Aorta (tissue), 5 donors: ENCODE measurements at places on chromosomes 3 and 15. TPM values are rescaled to one million over a fixed set of nuclear protein-coding genes. Genes with fewer than 3 reads are reported as not detected.

- peaks cover 6% of the 10 kb centered on the region for H3K4me1 ChIP-seq
- H3K27me3 ChIP-seq = no peaks in the 10 kb centered on the region
- H3K27ac ChIP-seq = peak within 1 kb of the TSS; percentile 73
- no peak within 1 kb of the TSS for H3K4me3 ChIP-seq
- H3K36me3 ChIP-seq = peaks cover under 1% of the 10 kb centered on the region
Observed at GRCh38 chr3:52830535-52831258, at the start of gene ITIH4. TSS of gene ITIH4 (minus strand) at chr3:52830672. CDS start at chr3:52830642, 30 bp downstream.

- no peak overlapping the region for H3K4me3 ChIP-seq
- H3K36me3 ChIP-seq = no peaks in the 10 kb centered on the region
- no peak for DNase-seq
- peak overlapping the region; percentile 76 for H3K27ac ChIP-seq
- H3K27me3 ChIP-seq = no peaks in the 10 kb centered on the region
Observed at GRCh38 chr15:92033314-92033713, 179.8 kb downstream of the SLCO3A1 start.

The NRROS gene
- 17.3 TPM for total RNA-seq

DNA sequence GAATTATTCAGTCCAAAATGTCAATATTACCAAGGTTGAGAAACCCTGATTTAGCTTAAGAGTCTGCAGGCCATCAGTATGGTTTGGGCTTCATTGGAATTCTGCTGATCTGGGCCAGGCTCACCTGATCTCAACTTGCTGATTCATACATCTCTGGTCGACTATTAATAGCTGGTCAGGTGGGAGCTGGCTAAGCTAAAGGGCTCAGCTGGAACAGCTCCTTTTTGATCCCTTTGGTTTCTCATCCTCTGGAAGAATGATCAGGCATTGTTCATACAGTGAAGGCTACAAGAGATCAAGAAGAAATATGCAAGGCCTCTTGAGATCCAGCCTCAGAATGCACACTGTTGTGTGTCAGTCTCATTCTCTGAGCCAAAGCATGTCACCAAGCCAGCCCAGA is 123.3 kb upstream of the MME start:
- H3K4me1 ChIP-seq = no peaks in the 10 kb centered on the region
- no peak for DNase-seq
- no peak overlapping the region for H3K27ac ChIP-seq
- H3K36me3 ChIP-seq = no peaks in the 10 kb centered on the region

DNA sequence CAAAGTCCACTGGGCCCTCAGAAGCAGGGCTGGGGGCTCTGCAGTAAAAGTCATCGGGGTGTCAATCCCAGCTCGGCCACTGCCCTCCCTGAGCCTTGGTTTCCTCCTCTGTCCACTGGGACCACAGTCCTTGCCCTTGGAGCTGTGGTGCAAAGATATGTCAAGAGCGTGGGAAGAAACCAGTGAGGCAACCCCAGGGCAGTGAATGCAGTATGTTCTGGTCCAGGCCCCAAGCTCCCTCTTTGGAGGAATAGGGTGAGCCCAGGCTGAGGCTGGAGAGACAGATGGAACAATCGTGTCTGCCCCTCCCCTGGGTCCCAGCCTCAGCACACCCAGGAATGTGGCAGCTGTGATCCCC is 779 bp downstream of the GRIP2 start:
- no peak overlapping the region for H3K27ac ChIP-seq
- DNase-seq = peak; percentile 20
- no peaks in the 10 kb centered on the region for H3K36me3 ChIP-seq

The PLA2G4E gene
- not detected for total RNA-seq

The SKIC8 gene
- total RNA-seq = 41.4 TPM

- H3K36me3 ChIP-seq = no peaks in the 10 kb centered on the region
- H3K27ac ChIP-seq = no peak overlapping the region
- no peaks in the 10 kb centered on the region for H3K27me3 ChIP-seq
Observed at GRCh38 chr3:2236203-2236602, 137.5 kb downstream of the CNTN4 start.

DNA sequence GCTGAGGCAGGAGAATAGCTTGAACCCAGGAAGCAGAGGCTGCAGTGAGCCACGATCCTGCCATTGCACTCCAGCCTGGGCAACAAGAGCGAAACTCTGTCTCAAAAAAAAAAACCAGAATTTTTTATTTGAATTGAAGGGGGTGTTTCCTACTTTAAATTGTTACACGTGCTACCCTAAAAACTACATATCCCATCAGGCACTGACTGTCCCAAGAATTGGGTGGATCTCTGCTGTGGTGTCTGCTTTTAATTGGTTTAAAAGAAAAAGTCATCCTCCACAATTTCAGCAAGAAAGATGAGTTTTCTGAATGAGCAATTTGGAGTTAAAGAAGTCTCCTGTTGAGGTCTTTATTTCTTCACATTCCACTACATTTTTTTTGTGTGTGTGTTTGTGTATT is 2.1 kb downstream of the PDIA3 start:
- no peak overlapping the region for H3K4me3 ChIP-seq
- no peak overlapping the region for H3K27ac ChIP-seq
- H3K36me3 ChIP-seq = no peaks in the 10 kb centered on the region
- no peaks in the 10 kb centered on the region for H3K27me3 ChIP-seq
- no peak for DNase-seq

- peak overlapping the region; percentile 30 for H3K27ac ChIP-seq
- peaks cover 4% of the 10 kb centered on the region for H3K4me1 ChIP-seq
- no peak for DNase-seq
- no peaks in the 10 kb centered on the region for H3K27me3 ChIP-seq
Observed at GRCh38 chr15:79218588-79219200, 63.8 kb upstream of the ANKRD34C start.

DNA sequence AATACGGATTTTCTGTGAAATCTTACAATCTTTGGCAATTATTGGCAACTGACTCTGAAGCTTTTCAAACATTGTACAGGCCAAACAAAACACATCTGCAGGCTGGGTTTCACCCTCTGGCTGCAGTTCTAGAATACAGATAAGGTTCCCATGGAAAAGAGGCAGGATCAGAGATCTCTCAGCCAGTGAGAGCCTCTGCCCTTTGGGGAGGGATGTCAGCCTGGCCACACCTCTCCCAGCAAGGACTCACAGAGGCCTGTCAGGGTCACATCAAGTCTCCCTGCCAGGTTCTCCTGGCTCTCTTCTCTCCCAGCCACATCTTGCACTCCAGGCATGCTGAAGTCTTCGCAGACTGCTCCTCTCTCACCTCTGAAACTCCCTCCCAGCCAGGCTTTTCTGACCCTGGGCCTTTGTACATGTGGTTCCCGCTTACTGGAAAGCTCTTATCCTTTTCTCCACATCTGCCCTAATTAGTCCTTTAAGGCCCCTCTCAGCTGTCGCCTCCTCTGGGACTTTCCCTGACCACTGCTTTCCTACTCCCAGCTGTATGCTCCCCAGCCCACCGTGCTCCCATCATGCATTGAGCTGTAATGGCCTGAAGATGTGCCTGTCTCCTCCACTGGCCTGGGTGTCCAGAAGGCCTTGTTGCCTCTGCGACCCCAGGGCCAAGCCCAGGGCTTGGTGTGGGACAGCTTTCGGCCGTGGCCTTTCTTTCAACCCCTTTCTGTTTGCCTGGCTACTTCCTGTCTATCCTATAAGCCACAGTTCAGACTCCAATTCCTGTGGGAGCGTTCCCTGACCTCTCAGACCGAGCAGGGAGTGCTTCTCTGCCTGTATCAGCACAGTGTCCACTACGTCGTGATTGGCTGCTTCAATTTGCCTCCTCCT is 4.3 kb downstream of the RBP1 start:
- no peaks in the 10 kb centered on the region for H3K36me3 ChIP-seq
- H3K27me3 ChIP-seq = no peaks in the 10 kb centered on the region
- no peak overlapping the region for H3K4me3 ChIP-seq
- peak overlapping the region; percentile 65 for H3K27ac ChIP-seq
- DNase-seq = peak; percentile 89
- H3K4me1 ChIP-seq = no peaks in the 10 kb centered on the region

The SLC22A13 gene
- 1.1 TPM for total RNA-seq

DNA sequence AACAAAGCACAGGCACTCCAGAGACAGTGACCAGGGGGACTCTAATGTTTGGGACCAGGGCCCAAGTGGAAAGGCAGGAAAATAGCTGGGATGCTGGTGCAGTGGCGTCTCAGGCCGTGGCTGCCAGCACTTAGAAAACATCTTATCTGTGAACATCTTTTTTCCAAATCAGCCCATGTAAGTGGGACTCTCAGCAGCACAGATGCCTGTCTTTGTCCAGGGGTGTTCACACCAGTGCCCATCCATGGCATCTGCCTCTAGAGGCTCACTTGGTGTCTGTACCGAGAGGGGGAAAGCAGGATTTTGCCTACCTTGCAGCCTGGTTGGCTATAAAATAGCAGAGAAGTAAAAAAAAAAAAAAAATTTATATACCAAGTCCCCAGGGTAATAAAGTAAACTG is 26.7 kb downstream of the SLC12A8 start:
- no peaks in the 10 kb centered on the region for H3K36me3 ChIP-seq
- H3K27me3 ChIP-seq = no peaks in the 10 kb centered on the region
- no peak for DNase-seq
- no peak overlapping the region for H3K27ac ChIP-seq
- H3K4me3 ChIP-seq = no peak overlapping the region
- H3K4me1 ChIP-seq = no peaks in the 10 kb centered on the region

DNA sequence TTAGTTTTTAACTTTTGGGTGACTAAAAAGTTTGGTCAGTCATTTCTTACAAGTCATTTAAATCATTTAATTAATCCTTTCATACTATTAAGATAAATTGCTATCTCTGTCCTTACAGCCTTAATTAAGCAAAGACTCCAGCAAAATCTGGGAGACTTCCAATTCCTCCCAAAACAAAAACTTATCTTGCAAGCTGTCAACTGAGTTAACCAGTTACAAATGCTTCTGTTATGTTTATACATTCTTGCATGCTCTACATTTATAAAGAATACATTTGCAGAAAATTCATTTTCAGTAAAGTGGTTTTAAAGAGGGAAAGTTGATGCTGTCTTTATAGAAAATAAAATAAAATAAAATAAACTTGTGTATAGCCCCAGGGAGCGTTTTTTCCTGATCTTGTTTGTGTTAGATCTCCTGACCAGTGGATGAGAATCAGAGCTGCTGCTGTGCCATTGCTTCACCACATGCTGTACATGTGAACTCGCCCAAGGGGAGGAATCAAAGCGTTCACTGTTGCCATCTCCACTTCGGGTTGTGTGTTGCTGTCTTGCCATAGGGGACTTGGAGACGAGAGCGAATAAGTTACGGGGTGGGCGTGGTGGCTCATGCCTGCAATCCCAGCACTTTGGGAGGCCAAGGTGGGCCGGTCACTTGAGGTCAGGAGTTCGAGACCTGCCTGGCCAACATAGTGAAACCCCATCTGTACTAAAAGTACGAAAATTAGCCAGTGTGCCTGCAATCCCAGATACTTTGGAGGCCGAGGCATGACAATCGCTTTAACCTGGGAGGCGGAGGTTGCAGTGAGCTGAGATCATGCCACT is 5.5 kb downstream of the CCR4 start:
- no peak for DNase-seq
- H3K27ac ChIP-seq = no peak overlapping the region
- H3K36me3 ChIP-seq = no peaks in the 10 kb centered on the region
- no peaks in the 10 kb centered on the region for H3K4me1 ChIP-seq
- H3K27me3 ChIP-seq = no peaks in the 10 kb centered on the region

- no peaks in the 10 kb centered on the region for H3K4me1 ChIP-seq
- no peak overlapping the region for H3K27ac ChIP-seq
- no peak for DNase-seq
- H3K36me3 ChIP-seq = no peaks in the 10 kb centered on the region
- H3K27me3 ChIP-seq = no peaks in the 10 kb centered on the region
- H3K4me3 ChIP-seq = no peak overlapping the region
Observed at GRCh38 chr15:97052513-97052912, 722.0 kb downstream of the NR2F2 start.

The SLC28A1 gene
- total RNA-seq = 2.0 TPM

GRCh38 chr15:88142121-88142520 is 114.4 kb downstream of the NTRK3 start:
- DNase-seq = no peak
- no peaks in the 10 kb centered on the region for H3K4me1 ChIP-seq

The SLC24A1 gene
- total RNA-seq = 6.0 TPM

The GPR62 gene
- not detected for total RNA-seq

The MST1R gene
- 13.1 TPM for total RNA-seq

GRCh38 chr3:127787071-127787490 is 35.2 kb downstream of the MGLL start:
- H3K4me1 ChIP-seq = no peaks in the 10 kb centered on the region
- H3K27ac ChIP-seq = no peak overlapping the region
- H3K36me3 ChIP-seq = no peaks in the 10 kb centered on the region
- DNase-seq = peak; percentile 88

- no peaks in the 10 kb centered on the region for H3K27me3 ChIP-seq
- no peak overlapping the region for H3K27ac ChIP-seq
- no peak overlapping the region for H3K4me3 ChIP-seq
- H3K36me3 ChIP-seq = no peaks in the 10 kb centered on the region
- DNase-seq = no peak
Observed at GRCh38 chr3:54909191-54909590, 18.7 kb downstream of the LRTM1 start.

DNA sequence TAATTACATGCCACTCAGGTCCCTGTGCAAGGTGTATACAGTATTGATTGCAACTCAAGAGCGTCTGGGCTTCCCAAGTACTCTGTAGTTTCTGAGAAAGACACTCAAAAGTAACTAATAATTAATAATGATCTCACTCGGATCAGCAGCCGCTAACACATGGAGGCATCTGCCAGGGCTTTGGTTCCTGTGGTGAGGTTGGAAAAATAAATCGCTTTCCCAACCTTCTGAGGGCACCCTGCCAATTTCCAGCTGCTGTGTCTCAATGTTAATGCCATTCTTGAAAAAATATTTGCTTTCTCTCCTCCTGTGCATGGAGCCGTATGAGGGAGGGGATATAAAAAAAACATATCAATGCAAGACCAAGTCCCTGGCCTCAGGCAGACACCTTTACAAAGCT is 116.5 kb upstream of the SLC2A2 start:
- no peak overlapping the region for H3K27ac ChIP-seq
- no peaks in the 10 kb centered on the region for H3K36me3 ChIP-seq
- H3K27me3 ChIP-seq = no peaks in the 10 kb centered on the region

- H3K4me3 ChIP-seq = no peak overlapping the region
- DNase-seq = no peak
- no peaks in the 10 kb centered on the region for H3K27me3 ChIP-seq
- no peaks in the 10 kb centered on the region for H3K4me1 ChIP-seq
- H3K36me3 ChIP-seq = peaks cover 3% of the 10 kb centered on the region
Observed at GRCh38 chr15:67585681-67586080, 43.2 kb downstream of the MAP2K5 start.

- no peaks in the 10 kb centered on the region for H3K4me1 ChIP-seq
- H3K27me3 ChIP-seq = no peaks in the 10 kb centered on the region
- peak; percentile 53 for DNase-seq
- peaks cover 9% of the 10 kb centered on the region for H3K36me3 ChIP-seq
Observed at GRCh38 chr15:25683911-25684310, 179.2 kb downstream of the ATP10A start.

The SEMA5B gene
- 0.81 TPM for total RNA-seq

DNA sequence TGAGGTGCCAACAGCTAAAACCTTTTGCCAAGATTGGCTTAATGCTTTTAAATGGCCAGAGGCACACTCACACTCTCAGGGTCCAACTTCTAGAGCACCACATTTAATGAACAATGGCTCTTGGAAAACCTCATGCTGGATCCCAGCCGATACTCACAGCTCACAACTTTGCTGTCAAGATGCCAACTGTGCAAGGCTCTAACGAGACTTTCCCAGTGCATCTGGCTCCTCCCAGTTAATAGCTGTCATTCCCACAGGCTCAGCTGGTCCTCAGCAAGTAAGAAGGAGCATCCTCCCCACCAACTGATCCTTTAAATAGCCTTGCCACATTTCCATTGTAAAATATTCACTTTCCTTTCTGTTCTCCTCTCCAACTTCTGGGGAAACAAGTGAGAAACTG is 20.3 kb upstream of the FRMD4B start:
- no peaks in the 10 kb centered on the region for H3K27me3 ChIP-seq
- DNase-seq = no peak
- H3K4me1 ChIP-seq = no peaks in the 10 kb centered on the region
- no peak overlapping the region for H3K4me3 ChIP-seq
- H3K36me3 ChIP-seq = no peaks in the 10 kb centered on the region
- H3K27ac ChIP-seq = no peak overlapping the region
